Transverse colon (tissue), 4 donors: ENCODE measurements at places on chromosomes 4 and X. TPM values are rescaled to one million over a fixed set of nuclear protein-coding genes. Genes with fewer than 3 reads are reported as not detected.

- no peak for DNase-seq
These were observed 24.3 kb upstream of the GPRIN3 start for GRCh38 chr4:89331686-89332544.

DNA sequence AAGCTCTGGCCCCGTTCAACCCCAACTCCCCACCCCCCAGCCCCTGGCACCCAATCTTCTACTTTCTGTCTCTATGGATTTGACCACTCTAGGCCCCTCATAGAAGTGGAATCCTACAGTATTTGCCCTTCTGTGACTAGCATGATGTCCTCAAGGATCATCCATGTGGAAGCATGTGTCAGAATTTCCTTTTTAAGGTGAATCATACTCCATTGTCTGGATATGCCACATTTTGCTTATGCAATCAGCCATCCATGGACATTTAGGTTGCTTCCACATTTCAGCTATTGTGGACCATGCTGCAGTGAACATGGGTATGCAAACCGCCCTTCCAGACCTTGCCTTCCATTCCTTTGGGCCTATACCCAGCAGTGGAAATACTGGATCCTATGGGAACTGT lies 15.5 kb downstream of the CCNQ start:
- no peak for DNase-seq

DNA sequence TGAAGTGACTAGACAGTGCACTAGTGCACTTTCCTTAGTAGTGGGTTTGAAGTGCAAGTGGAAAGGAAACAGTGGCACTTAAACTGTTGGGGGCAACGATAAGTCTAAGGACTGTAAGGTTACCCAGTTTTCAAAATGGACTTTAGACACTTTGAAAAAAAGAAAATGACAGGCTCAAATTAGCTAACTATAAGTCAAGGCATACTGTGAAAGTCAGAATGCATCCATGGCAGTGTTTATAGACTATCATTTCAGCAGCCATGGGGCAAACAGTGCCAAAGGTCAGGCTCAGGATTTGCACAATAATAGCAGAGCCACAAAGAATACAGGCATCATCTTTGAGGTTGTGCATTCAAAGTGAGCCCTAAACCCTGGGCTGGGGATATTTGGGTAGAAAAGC lies 104.4 kb downstream of the CXCL13 start:
- no peak for DNase-seq

DNA sequence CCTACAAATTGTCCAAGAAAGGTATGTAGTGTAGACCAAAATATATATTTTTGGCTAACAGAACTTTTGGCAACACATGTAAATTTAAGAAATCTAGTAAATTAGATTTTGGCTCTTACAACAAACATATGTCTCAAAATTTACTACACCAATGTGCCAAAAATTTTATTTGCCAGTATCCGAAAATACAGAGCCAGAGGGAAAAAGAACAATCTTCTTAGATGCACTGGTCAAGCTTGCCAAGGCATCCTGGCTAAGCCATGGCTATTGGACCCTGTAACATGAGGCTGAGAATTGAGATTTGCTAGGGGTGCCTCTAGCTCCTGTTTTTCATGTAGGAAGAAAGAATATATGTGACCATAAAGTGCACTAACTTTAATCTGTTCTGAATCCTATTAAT lies 91.8 kb downstream of the GABRG1 start:
- DNase-seq = no peak

- DNase-seq = no peak
These were observed 30.6 kb downstream of the ABHD18 start for GRCh38 chr4:127995776-127996175.

- no peak for DNase-seq
These were observed 22.5 kb downstream of the NFXL1 start for GRCh38 chr4:47891928-47892327.

MAGEB2 gene
- not detected for total RNA-seq

HSFX4 gene
- not detected for total RNA-seq

TMEM35A gene
- 2.0 TPM for total RNA-seq
